ENCODE measurements at places on chromosomes 11 and 22. TPM values are rescaled to one million over a fixed set of nuclear protein-coding genes. Genes with fewer than 3 reads are reported as not detected.

INS gene
- not detected for total RNA-seq

CRYBB3 gene
- not detected for total RNA-seq

POU2AF3 gene
- 0.94 TPM for total RNA-seq

OSBP2 gene
- 13.7 TPM for total RNA-seq

NLRP14 gene
- not detected for total RNA-seq

KCNJ5 gene
- 0.07 TPM for total RNA-seq

ELF5 gene
- total RNA-seq = not detected

SERHL2 gene
- total RNA-seq = 0.13 TPM

SYT13 gene
- total RNA-seq = 8.9 TPM
